Stimulated activated CD4-positive, alpha-beta T cell treated with anti-CD3 and anti-CD28 coated beads, Interleukin-15, amount 100 ng/mL, for 1 hour (primary cell): ENCODE measurements at places on chromosomes 4 and X.

DNA sequence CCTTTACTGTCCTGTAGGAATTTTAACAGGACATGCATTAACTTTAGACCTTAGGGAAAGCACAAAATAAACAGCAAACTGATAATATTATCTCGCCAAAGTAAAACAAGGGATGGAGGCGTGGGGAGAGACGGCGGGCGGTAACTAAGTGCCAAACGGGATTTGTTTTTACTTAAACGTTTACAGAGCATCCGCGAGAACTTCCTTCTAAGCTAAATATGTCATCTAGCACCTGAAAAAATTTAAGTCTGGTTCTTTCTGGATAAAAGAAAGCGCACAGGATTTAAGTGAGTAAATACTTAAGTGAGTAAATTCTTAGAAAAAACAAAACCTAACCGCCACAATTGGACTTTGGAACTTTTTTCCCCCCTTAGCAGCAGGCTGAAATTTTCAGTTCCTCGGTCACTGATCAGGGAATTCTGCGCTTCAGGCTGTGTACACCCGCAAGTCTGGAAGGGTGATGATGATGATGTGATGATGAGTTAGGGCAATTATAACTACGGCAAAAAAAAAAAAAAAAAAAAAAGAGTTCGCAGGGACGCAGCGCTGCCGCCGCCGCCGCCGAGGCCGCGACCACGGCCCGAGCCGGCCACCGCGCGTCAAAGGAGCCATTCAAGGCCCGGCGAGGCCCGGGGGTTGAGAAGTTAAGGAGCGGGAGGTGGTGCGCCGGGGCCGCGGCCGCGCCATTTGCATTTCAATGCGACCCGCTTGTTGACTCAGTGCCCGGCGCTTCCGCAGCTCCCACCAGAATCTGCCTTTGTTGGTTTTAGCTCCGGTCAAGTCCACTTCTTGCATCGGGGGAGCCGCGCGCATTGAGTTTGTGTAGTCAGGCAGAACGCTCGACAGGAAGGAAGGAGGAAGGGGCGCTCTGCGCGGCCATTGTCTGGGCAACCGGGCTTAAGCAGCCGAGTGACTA, 108.8 kb downstream of the SPRY1 start:
- no peak for DNase-seq

GRCh38 chr4:158667651-158668198, 4.0 kb downstream of the C4orf46 start:
- DNase-seq = no peak

DNA sequence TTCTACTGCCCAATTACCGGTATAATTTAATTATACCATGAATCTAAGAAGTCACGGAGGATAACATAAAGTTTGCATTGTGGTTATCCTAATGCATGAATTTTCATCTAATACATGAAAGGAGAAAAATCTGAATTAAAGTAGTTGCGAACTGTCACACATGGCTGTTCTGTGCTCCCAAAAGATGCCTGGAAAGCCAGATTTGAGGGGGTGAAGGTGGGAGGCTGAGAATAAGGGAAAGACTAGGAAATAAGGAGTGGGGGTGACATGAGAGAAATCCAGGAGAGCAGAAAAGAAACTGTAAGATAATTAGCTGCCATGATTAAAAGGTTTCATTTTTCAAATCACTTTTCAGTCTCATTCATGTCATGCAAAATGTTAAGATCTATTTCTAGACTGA, 1582.7 kb downstream of the STIM2 start:
- no peak for DNase-seq

- no peak for DNase-seq
These were observed 33.5 kb upstream of the USP53 start for GRCh38 chr4:119179011-119179410.

DNA sequence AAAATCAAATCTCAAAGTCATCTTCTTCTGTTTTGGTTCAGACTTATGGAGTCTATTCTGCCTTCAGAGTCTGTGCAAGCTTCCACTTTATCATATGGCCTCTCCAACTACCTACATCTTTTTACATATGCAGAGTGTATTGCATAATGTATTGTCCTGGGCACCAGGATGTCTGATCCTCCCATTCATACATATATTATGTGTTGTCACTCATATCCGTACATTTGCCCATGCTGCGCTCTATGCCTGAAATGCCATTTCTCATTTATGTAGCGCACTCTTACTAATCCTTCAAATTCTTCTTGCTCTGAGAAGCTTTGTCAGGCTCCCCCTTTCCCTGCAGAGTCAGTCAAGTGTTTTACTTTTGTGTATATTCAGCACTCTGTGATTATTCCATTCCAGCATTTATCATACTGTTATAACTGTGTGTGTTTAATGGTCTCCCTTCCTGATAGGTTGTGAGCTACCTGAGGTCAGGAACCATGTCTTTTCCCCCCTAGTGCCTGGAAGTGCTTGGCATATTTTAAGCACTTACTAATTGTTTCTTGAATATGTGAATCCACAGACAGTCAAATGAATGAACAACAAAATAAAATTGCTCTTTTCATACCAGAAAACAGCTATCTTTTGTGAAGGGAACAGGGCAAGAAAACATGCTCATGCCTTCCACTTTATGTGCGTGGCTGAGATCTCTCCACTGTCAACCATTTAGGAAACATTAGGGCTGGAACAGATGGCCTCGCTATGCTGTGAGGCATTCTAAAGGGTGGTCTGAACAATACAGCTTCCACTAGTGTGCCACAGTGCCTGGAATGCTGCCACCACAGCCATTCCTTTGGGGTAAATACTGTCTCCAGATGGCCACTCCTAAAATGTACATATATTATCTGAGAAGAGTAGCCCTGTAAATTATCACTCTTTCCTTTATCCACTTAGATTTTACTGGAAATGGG, 81.8 kb downstream of the GLUD2 start:
- DNase-seq = no peak

- DNase-seq = no peak
These were observed 60.9 kb upstream of the HS3ST1 start for GRCh38 chr4:11489453-11490083.

GRCh38 chrX:97326456-97326855, 442.7 kb downstream of the RPA4 start:
- no peak for DNase-seq

- no peak for DNase-seq
These were observed 80.7 kb upstream of the PSAPL1 start for GRCh38 chr4:7515390-7515902.

DNA sequence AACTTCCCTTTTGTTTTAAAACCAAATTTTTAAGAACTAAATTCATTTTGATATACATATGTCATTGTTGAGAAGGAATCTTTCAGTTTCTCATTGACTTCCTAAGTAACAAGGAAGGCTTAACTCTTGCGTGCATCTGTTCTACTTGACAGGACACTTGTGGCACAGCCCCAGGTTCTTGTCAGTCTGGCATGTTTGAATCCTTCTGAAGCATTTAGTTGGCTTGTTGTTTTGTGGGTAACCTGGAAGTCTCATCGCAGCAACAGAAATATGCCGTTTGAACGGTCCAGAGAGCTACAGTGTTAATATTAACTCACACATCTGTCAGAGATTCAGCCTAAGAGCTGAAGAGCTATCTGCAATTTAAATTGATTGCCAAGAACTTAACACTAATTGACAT, 76.0 kb downstream of the GLRA3 start:
- no peak for DNase-seq

DNA sequence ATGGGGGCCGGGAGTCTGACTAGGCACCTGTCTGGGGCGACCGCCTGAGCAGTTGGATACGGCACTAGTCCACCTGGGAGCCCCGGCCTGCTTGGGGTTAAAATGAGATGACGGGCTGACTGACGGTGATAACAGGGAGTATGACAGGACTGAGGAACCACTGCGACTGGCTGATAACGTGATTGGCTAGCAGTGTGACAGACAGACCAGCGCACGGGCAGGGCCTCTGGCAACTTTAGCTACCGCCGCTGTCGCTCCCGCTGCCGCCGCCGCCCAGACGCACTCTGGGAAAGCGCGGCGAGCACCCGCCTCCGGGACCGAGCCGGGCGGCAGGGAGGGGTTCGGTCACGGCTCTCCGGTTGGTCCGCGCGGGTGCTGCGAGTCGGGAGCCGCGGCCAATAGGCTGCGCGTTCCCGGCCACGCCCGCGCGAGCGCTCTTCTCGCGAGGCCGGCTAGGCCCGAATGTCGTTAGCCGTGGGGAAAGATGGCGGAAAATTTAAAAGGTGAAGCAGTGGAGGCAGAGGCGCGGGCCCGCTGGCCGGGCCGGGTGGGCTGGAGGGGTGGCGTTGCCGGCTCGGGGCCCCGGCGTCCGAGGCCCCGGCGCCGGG, at the start of gene SUV39H1:
SUV39H1 (plus strand) TSS at position 434 of the 608 bp plus-strand sequence; CDS start at position 485, 51 bp downstream.
- DNase-seq = peak; percentile 72

DNA sequence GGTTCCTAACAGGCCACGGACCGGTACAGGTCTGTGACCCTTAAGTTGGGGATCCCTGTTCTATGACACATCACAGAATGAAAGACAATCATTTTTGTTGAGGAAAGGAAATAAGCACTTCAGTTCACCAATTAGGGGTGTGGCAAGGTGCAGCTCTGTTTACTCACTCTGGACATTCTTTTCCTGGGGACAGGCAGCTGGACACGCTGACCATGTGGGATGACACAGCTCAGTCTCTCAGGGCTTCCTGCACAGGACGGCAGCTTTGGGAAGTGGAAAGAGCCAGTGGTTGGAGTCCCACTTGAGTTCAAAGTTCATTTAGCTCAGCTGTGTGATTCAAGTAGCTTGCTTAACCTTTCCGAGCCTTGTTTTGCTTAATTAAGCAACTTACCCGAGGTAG, 55.7 kb downstream of the NDNF start:
- DNase-seq = no peak

DNA sequence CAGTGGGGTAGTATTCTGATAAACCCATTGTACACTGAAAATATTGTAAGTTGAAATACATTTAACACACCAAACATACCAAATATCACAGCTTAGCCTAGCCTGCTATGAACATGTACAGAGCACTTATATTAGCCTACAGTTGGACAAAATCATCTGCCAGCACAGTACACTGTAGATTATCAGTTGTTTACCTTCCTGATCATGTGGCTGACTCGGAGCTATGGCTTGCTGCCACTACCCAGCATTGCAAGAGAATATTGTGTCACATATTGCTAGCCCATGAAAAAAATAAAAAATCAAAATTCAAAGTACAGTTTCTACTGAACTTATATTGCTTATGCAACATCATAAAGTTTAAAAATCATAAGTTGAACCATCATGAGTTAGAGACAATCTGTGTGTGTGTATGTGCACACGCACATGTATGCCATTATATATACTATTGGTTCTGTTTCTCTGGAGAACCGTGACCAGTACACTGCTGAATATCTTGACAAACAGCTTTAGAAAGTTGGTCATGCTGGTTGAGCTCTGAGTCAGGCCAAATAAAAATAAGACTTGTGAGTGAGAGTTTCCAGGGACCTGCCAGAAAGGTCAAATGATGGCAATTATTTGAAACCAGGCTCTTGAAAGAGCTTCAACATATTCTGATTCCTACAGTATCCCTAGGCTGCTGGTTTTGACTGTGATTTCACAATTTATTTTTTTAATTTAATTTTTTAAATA, 238.5 kb downstream of the PRR32 start:
- DNase-seq = no peak

DNA sequence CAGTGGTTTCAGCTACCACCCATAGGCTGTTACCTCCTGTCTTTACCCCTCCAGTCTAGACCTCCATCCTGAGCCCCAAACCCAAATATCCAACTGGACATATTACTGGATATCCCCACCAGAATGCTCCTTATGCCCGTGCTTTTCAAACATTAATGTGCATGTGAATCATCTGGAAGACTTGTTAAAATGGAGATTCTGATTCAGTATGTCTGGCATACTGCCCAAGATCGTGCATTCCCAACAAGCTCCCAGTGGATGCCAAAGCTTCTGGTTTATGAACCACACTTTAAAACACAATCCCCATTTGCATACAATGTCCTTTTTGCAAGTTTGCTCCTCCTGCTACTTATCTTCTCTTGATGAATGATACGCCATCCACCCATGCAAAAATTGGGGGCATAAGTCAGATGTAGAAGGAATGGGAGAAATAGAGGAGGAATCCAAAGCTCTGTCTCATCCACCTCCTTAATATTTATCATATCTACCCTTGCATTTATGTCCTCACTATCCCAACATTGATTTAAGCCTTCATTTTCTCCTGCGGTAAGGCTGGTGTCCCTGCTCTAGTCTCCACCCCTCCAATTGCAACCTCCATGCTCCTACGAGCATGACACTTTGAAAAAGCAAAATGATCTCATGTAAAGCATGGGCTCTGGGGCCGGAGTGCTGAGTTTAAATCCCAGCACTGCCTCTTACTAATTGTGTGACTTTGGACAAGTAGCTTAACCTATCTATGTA, 7.4 kb upstream of the PGRMC1 start:
- DNase-seq = no peak

DNA sequence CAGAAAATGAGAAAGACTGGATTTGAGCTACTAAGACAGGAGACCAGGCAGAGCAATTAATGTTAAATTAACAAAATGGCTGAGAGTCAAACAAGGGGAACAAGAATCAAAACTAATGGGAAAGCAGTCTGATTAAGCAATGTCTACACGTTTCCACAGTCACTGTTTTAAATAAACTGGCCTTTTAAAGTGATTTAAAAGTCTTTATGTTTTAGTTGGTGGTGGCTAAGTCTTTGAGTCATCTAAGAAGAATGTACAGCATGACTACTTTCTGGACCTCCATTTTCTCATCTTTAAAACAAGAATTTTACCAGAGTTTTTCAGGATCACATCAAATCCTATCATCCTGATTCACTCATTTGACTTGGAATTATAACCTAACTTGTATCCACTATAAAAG, 233.8 kb downstream of the ENOX2 start:
- no peak for DNase-seq

DNA sequence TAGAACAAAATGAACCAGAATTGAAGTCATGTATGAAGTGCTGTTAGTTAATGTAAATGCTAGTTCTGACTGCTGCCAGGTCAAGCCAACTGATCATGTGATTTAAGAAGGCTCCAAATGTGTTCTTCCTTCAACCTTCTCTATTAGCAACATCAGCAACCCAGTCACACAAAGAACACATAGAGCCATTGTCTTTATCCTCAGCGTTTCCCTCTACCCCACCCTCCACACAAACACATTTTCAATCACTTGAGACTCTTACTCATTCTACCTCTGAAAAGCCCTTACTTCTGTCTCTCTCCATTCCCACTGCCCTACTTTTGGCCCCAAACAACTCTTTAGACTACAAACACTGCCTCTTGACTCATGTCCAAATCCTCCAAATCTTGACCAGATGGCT, 89.7 kb upstream of the KDR start:
- DNase-seq = no peak

GRCh38 chrX:57453901-57454300, 137.9 kb upstream of the ZXDB start:
- no peak for DNase-seq

DNA sequence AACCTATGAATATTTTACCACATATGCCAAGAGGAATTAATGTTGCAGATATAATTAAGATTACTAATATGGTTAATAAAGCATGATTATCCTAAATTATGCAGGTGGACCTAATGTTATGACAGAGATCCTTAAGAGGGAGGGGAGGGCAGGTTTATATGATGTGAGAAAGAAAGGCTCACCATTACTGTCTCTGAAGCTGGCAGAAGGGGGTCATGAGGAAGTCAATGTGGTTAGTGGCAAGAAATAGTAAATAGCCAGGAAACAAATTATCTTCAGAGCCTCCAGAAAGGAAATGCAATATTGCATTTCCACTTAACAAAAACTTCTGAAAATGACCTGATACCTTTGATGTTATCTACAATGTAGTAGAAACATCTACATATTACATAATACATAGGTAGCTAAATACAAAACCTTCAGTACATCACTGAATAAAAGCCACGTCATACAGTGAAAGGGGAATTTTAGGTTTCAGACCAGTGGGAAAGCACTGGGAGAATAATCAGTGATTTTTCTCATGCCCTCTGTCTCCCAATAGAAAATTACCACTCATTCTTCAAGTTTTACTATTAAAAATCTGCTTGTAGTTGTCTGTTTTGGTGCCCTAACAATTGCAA, 609.2 kb downstream of the SPOCK3 start:
- DNase-seq = no peak
